ENCODE measurements at places on chromosomes 7 and 10. TPM values are rescaled to one million over a fixed set of nuclear protein-coding genes. Genes with fewer than 3 reads are reported as not detected.

GRCh38 chr10:91924212-91925021 is 847 bp downstream of the BTAF1 start:
- no peak for DNase-seq
- no peaks in the 10 kb centered on the region for H3K36me3 ChIP-seq
- H3K27ac ChIP-seq: peak overlapping the region; percentile 90
- H3K4me1 ChIP-seq: peaks cover 7% of the 10 kb centered on the region
- H3K27me3 ChIP-seq: no peaks in the 10 kb centered on the region
- H3K4me3 ChIP-seq: peak overlapping the region; percentile 91

DNA sequence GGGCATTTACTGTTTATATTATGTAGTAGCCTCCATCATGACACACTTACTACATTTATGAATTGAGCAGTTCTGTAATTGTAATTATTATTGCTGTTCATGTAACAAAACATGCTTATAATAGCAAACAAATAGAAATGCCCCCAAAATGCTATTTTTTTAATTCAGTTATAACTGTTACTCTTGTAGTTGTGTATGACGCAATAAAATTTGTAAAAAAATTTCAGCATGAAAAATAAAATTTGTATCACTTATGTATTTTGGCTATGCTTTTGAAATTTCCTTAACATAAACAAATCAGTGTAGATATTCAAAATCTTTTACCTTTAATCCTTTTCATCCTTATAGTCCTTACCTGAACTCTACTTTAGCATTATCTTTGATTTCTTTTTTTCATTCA is 25.9 kb downstream of the TMEM106B start:
- no peak overlapping the region for H3K4me3 ChIP-seq
- no peak for DNase-seq
- H3K4me1 ChIP-seq: no peaks in the 10 kb centered on the region
- H3K27ac ChIP-seq: no peak overlapping the region
- H3K27me3 ChIP-seq: no peaks in the 10 kb centered on the region

DNA sequence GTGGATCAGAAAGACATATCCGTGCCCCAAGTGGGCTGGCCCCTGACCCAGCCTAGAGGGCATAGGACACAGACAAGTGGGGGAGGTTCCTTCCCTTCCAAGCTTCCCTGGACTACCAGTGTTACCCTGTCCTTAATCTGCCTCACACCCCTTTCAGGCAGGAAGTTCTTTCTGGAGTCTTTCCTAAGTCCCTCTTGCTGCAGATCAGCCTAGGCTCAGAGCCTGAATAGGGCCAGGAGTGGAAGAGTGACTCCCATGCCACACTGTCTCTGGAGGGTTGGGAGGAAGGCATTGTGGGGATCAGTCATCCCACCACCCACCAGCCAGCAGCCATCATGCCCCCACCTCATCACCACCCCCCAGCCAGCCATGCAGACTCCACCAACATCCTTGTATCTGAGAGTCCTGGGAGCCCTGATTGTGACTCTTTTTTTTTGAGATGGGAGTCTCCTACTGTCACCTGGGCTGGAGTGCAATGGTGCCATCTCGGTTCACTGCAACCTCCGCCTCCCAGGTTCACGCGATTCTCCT is 22.6 kb downstream of the POLL start:
- H3K4me3 ChIP-seq: no peak overlapping the region
- H3K27ac ChIP-seq: no peak overlapping the region
- DNase-seq: peak; percentile 8

ZCCHC24 gene
- 4.6 TPM for total RNA-seq

UCMA gene
- total RNA-seq: not detected
